HT1080 (cell line): ENCODE measurements at places on chromosomes 4 and X. TPM values are rescaled to one million over a fixed set of nuclear protein-coding genes. Genes with fewer than 3 reads are reported as not detected.

SEPTIN6 gene
- 13.6 and 19.3 TPM in 2 replicates for total RNA-seq

DNA sequence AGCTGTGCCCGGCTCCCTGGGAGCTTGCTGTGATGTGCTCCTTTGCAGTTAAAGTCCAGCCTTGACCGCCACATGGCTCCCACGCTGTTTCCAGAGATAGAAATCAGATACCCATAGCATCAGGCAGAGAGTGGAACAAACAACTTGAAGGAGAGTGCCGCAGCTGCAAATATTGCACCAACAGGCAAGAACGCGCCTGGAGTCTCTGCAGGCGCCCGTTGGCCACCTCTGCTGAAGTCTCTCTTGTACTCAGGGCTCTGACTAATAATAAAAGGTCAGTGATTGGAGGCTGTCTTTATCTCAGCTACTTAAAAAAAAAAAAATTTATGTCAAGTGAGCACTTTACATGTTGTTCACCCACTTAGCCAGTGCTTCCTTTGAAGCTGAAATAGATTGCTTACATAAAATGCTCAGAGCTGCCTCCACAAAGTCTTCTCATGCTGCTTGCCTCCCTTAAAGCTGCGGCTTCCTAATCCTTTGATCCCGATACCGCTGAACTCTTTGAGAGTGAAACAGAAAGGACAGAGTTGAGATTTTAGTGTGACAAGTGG lies 30.9 kb upstream of the TENM3 start:
- no peak for DNase-seq

FHDC1 gene
- total RNA-seq, result 0.03 and 0.23 TPM in 2 replicates

DNA sequence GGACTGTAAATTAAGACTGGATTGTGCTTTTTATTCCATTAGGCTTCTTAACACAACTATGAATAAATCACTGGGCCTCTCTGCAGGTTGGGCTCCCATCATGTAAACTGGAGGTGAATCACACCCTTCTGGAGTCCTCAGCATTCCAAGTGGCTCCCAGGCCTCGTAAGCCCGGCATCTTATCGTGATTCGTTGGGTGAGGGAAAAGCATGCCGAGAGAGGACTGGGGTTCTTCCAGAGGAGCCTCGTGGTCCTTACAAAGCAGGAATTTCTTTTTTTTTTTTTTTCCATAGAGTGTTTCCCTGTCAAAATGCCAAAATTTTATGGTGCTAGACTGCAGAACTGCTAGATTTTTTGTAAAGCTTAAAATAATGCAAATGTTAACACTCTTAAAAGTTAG lies 20.0 kb downstream of the CLDN22 start:
- peak; percentile 16 for DNase-seq

H2AZ1 gene
- 1,059 and 1,227 TPM in 2 replicates for total RNA-seq
